ENCODE measurements at places on chromosomes 13 and 19. TPM values are rescaled to one million over a fixed set of nuclear protein-coding genes. Genes with fewer than 3 reads are reported as not detected.

GRCh38 chr19:56750658-56751057 lies 79.1 kb upstream of the ZNF835 start:
- no peaks in the 10 kb centered on the region for H3K36me3 ChIP-seq
- no peaks in the 10 kb centered on the region for H3K27me3 ChIP-seq
- no peak overlapping the region for H3K27ac ChIP-seq
- no peaks in the 10 kb centered on the region for H3K4me1 ChIP-seq
- DNase-seq, result no peak

- no peak overlapping the region for H3K4me3 ChIP-seq
- H3K27me3 ChIP-seq, result no peaks in the 10 kb centered on the region
- no peak for DNase-seq
- peaks cover 5% of the 10 kb centered on the region for H3K4me1 ChIP-seq
- no peak overlapping the region for H3K27ac ChIP-seq
These were observed 428.5 kb downstream of the SPRY2 start for GRCh38 chr13:79912403-79912802.

FFAR2 gene
- total RNA-seq, result not detected

CA11 gene
- total RNA-seq, result 9.1 TPM
